GF-D8 (cell line): ENCODE measurements at places on chromosomes 2 and 18.

- DNase-seq, result no peak
Measured at GRCh38 chr2:28333606-28334526, 58.8 kb upstream of the FOSL2 start.

DNA sequence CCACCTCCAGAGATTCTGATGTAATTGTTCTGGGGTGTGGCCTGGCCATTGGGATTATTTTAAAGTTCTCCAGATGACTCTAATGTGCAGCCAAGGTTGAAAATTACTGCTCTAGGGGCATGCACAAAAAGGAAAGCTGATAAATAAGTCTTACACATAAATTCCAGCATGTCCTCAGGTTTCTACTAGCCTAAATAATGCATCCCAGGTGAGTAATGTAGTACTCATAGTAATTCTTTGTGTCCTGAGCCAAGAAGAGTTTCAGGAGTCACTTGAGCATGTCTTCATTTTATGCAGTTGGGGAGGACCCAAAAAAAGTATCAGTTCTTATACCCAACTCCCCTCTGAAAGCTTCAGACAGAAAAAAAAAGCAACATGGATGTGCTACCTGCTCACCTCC lies 130.1 kb upstream of the SP5 start:
- DNase-seq, result no peak

DNA sequence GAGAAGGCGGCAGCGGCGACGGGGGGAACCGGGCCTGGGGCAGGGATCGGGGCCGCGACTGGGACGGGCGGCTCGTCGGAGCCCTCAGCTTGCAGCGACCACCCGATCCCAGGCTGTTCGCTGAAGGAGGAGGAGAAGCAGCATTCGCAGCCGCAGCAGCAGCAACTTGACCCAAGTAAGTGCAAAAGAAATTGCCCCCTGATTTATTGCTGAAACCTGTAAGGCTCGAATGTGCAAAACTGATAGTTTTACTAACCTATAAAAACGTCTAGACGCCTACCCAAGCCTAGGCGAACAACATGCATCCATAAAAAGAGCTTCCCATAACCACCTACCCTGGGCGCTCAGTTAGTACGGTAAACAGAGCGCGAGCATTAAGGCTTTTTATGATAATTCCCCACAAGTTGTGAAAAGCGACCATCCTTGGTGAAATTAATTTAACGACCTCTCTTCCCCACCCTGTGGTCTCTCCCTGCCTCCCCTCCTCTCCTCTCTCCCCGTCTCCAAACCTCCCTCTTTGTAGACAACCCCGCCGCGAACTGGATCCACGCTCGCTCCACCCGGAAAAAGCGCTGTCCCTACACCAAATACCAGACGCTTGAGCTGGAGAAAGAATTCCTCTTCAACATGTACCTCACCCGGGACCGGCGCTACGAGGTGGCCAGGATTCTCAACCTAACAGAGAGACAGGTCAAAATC lies 1.0 kb downstream of the HOXD9 start:
- DNase-seq, result no peak

GRCh38 chr2:28216331-28216730 lies 176.3 kb upstream of the FOSL2 start:
- DNase-seq, result no peak

DNA sequence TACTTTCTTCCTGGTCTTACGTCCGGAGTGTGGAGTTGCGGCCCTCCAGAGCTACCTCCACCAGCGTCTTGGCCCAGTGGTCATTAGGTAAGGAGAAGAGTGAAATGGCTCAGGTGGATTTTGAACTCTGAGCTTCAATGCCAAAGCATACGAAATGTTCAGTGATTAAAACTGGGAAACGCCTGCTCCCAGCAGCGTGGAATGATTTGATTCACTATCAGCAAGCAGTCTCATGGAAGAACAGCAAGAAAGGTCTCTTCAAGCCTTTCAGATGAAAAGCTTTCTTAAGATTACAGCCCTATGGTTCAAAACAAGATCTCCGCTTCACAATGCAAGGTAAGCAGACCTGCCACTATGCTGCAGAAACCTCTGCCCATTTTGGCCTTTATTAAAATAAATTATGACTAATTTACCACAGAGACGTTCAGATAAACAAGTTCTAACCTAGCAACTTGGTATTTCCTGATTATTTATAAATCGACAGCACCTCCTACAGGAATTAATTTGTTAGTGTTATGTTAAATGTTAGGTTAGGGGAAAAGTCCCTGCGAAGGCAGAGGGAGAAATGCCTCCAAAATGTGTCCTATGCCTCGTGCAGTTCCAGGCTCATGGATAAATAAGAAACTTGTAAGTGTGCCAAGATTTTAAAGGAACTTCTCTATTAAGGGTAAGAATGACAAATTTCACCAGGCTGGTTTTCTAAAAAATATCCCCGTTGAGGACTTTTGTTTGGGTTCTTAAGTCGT lies 10.1 kb downstream of the SP9 start:
- DNase-seq, result no peak

DNA sequence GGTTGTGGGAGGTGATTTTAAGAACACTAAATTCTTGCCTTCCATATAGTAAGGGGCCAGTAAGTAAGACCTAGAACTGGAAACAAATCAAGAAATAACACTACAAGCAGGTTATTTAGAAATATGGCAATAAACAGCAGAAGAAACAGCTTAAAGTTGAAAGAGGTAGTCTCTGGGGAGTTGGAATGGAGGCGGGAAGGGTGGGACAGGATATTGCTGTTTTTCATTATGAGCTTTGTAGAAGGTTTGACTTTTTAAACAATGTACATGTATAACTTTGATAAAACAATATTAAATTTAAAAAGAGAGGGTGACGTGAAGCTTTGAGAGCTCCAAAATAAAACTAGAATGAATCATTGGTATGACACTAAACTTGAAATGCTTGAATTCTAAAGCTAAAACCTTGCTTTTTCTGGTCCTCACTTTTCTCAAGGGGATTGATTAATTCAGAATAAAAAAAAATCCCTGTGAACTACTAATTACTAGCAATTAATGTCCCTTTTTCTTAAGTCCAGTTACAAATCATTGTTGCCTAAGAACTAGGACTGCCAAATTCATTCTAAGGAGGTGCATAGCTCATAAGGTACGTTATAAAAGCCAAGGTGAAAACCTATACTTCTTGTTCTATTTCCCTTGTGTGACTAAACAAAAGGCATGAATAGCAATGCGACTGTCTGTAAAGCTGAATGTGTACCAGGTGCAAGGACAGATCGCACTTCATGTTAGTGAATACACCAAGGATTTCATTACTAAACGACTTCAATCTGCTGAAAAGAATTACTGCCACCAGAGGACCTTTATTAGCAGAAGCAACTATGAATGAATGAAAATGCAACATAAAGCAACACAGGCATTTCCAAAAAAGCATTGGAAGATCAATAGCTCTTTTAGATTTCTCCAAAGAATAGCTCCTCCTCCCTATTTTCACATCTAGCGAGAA lies 177.5 kb downstream of the RBM43 start:
- no peak for DNase-seq

DNA sequence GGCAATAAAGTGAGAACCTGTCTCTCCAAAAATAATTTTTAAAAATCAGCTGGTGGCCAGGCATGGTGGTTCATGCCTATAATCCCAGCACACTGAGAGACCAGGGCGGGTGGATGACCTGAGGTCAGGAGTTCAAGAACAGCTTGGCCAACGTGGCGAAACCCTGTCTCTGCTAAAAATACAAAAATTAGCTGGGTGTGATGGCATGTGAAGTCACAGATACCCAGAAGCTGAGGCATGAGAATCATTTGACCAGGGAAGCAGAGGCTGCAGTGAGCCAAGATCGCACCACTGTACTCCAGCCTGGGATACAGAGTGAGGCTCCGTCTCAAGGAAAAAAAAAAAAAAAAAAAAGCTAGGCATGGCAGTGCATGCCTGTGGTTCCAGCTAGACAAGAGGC lies 7.4 kb upstream of the GPR75 start:
- DNase-seq, result no peak

DNA sequence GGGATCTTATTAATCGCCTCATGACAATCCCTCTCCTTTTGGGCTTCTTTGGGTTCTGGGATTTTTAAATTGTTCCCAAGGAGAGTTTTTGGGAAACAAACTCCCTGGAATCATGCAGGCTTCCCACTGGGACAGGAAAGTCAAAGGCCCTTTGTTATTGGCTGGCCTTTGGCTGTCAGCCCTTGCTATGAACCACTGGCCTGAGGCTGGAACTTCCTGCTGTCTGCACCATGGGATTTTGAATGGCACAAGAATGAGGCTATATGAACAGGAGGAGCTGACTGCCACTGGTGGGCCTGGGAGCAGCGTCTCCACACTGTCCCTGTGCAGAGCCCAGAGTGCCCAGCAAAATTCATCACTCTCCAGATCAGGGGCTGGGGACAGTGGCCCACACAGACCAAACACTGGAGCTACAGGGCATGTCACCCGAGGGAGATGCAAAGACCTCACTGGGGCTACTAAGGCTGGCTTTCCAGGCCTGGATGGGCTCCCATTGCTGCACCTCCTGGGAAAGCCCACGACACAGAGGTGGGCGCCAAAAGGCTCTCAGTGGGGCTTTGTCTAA lies 35.7 kb downstream of the STEAP3 start:
- no peak for DNase-seq

- DNase-seq, result no peak
Measured at GRCh38 chr2:112153179-112153490, 14.9 kb downstream of the FBLN7 start.

DNA sequence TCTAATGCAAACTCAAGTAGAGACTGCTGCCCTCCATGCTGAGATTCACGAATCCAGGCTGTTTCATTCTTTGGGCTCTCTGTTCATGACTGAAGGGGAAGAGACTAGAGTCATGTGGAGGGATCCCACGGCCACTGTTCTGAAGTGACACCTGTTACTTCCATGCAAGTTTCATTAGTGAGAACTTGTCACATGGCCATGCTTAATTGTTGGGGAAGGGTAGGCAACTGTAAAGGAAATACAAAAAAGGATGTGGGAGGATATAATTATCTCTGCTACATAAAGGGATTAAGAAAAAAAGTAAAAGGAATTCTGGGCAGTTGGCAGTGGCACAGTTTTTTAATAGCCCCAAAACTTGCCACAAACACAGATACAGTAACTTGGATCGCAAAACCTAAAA lies 28.0 kb upstream of the PSME4 start:
- no peak for DNase-seq

DNA sequence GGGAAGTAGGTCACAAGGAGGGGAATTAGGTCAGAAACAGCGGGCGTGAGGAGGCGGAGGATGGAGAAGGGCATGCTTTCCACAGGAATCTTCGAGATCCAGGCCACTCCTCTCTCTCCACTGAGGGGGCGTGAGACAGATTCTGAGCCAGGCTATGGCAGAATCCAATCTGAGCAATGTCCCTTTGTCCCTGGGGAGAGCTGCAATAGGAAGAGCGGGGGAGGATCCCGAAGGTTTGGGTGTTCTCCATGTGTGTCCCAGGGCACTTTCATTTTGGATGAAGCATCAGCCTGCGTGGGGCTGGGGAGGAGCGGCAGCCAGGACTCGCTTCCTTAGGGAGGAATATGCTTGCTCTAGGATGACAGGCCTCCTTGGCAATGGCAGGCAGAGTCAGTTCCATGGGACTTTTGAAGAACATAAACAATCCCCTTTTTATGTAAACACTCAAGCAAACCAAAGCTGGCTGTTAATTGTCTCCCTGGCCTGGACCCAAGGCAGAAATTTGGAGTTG lies 84.0 kb downstream of the LIPG start:
- DNase-seq, result no peak

DNA sequence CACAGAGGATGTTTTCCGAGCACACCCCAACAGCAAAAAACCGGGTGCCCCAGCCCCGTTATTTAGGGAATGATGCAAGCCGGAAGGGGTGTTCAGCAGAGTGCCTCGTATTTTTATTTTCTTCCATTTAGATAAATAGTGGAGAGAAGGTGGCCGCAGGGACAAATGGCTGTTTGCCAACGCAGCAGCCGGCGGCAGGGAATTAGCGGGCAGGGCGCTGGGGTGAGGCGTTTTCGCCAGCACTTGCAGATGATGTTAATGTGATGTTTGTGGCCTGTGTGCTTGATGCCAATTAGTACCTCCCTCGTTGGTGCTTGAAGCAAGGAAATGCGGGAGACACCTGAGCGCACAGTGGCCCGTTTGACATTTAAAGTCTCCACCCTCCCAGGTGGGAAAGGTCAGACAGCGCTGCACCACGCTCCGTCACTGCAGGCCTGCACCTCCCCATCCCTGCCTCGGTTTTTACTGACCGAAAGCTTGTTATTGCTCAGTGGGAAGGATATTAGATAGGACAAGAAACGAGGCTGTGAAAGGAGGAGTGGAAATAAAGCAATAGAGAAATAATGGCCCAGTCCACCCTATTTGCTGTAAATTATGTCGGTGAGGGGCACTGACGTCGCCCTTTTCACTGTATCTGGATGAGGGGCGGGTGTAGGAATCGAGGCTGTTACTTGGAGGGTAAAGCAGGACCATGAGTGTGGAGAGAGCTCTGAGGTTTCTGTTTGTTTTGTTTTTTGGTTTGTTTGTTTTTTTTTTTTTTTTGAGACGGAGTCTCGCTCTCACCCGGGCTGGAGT lies 39.1 kb downstream of the NFATC1 start:
- no peak for DNase-seq

GRCh38 chr2:219171231-219171651 lies 1.4 kb upstream of the SLC23A3 start:
- no peak for DNase-seq
